ENCODE measurements at places on chromosomes 11 and 22.

- no peak for DNase-seq
These were observed 25.5 kb downstream of the MYEOV start for GRCh38 chr11:69319255-69320106.

DNA sequence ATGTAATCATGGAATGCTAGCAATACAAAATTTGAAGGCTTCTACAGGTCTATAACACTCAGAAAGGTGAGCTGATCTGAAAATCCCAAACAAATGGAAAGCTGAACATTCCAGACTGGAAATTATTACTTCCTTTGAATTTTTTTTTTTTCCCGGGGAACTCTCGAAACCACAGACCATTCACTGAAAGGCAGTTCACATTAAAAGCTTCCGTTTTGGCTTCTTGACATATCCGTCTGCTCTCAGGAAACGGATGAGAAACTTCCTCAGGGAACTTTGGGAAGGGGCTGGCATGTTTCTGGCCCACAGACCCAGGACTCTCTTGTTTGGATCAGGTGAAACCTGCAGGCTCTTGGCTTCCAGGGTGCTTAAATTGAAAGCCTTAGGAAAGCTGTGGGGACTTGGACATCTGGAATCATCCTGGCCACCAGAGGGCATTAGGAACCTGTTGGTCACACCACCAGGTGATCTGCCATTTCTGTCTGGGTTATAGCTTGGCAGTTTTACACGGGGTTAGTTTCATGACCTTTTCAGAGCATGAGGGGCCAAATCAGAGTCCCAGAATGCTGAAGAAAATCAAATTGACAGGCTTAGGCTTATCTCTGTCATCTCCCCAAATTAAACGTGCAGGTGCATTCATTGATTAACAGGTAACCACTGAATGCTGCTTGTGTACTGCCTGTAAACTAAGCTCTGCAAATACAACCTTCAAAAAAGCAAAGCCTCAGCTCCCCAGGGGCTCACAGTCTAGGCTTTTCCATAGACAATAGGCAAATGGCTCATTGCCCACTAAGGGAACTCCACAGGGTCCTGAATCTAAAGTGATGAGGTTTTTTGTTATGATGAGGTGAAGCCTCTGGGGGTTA lies 22.7 kb upstream of the GRAMD1B start:
- DNase-seq, result peak; percentile 72

GRCh38 chr22:37546437-37547250 lies 13.6 kb upstream of the CDC42EP1 start:
- peak; percentile 80 for DNase-seq

DNA sequence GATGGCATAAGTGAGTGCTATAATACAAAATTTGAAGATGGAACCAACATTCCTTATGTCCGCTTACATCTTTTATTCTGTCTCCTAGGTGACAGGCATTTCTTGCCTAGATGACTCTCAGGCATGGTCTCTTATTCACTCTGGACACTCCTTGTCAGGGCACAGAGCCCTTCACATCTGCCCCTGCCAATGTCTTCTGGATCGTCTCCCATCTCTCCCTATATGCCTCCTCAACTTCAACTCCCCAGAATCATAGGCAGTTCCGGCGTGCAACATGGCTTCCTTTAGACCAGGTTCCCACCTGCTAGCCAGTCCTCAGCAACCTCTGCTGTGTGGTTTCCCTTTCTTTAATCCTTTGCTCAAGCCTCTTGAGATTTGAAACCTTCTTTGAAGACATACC lies 300.9 kb downstream of the TENM4 start:
- no peak for DNase-seq

- DNase-seq, result no peak
These were observed 72.0 kb downstream of the RCN1 start for GRCh38 chr11:32162906-32163305.

GRCh38 chr11:35721651-35722282 lies 59.2 kb downstream of the TRIM44 start:
- DNase-seq, result no peak

DNA sequence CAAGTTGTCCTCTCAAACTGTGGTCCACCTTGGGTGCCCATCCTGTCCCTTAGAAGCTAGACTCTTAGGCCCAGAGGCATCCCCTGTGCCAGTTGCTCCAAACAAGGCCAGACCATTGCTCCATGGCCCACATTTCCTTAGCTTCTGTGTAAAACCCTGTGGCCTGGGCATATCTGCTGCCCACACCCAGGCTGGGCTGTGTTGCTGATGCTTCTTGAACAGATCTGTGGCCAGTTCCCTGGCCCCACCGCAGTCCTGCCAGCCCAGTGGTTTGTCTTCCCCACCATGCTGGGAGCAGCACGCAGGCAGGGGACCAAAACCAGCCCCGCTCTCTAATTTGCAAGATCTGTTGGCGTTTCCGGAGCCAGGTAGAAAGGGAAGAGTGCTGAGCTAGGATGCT lies 72.2 kb downstream of the CSNK2A3 start:
- DNase-seq, result no peak

- DNase-seq, result no peak
These were observed 343.5 kb upstream of the LUZP2 start for GRCh38 chr11:24153337-24153736.

DNA sequence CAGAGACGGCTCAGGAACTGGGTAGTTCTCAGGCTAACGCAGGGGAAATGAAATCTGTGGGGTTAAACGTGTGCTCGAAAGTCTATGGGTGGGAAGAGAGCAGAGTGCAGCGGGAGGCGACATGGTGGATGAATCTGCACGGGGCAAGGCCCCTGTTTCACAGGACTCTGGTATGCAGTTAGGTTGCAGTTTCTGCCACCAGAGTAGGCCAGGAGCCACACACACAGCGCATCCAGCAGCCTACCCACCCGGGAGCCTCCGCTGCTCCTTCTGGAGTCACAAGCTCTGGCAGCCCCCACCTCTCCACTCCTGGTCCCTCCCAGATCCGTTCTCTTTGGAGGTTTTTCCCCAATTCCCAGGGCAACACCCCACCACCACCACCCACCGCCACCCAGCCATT lies 27.0 kb downstream of the SPATA19 start:
- no peak for DNase-seq

- no peak for DNase-seq
These were observed 1.4 kb downstream of the CCDC134 start for GRCh38 chr22:41801886-41802285.

DNA sequence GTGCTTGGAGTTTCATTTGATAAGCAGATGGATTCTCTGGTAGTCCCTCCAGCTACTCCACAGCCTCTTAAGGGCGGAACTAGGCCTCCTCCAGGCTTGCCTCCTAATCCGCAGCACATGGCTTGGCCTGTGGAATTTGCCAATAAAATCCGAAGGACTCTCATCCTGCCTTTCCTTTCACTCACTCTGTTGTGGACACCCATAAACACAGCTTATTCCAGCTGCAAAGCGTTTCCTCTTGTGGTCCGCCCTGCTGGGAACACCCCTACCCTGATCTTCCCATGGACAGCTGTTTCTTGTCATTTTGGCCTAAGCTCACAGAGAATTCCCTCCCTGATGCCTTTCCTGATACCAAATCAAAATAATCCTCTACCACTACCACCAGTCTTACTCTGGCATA lies 546.2 kb downstream of the NTM start:
- no peak for DNase-seq

GRCh38 chr11:128492903-128493569 lies 94.3 kb downstream of the ETS1 start:
- DNase-seq, result no peak

All from EL (cell line).